COLO829 (cell line): ENCODE measurements at places on chromosomes 5 and 9.

- no peak for DNase-seq
Observed at GRCh38 chr9:136916330-136917184, 28.0 kb downstream of the FBXW5 start.

DNA sequence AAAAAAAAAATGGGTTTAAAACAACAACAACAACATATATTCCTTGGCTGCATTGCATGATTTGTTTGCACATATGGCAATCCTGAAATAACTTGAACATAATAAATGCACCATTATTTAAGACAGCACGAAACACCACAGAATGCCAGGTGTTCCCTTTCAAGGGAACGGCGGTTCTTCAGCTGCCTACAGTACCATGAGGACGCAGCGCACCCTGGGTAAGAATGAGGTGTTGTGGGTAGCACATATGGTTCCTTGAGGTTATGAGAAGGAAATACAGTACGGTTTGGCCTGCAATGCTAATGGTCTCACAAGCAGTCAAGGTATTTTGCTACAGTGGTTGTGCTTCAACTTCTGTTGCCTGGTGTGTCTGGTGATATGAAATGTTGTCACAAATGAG is 174.8 kb downstream of the SLC12A2 start:
- DNase-seq, result no peak

DNA sequence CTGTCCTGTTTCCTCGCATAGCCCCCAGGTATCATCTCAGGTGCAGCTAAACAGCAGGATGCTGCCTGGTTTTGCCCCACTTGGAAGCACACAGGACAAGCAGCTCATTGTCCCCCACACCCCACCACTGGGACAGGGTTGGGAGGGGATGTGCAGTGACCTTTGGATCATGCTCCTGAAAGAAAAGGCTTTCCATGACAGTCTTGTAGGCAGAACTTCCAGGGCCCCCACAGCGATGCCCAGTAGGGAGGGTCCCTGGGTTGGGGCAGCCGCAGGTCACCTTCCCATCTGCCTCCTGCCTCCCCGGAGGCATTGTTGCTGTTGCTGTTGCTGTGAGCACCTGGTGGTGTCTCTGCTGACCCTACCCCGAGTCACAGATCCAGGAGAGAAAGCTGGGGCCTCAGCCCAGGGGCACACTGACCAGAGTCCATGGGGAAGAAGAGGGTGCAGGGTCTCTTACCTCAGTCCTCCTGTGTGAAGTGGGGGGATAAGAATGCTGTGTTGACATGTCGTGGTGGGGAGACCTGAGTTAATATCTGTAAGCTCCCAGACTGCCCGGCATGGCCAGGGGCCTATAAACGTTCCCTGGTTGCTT is 8.5 kb downstream of the CEP72 start:
- no peak for DNase-seq

GRCh38 chr9:113568081-113568435 is 104.5 kb downstream of the RGS3 start:
- no peak for DNase-seq
